ENCODE measurements at places on chromosomes 3 and 15.

DNA sequence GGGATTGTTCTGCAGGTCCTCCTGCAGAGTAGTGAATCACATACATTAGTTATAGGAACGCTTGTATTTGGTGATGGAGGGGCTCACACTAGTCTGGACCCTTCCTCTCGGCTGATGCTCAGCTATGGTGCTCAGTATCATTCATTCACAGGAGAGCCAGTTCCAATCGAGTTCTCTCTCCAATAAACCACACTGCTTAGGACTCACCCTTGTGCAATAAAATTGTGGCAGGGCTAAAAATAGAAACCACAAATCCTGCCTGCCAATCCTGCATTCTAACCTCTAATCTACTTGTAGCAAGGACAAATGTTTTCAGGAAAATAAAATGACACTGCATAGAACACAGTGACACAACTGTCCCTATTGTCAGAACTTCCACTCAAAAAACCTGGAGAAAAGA, 138.4 kb upstream of the TBL1XR1 start:
- DNase-seq = no peak

DNA sequence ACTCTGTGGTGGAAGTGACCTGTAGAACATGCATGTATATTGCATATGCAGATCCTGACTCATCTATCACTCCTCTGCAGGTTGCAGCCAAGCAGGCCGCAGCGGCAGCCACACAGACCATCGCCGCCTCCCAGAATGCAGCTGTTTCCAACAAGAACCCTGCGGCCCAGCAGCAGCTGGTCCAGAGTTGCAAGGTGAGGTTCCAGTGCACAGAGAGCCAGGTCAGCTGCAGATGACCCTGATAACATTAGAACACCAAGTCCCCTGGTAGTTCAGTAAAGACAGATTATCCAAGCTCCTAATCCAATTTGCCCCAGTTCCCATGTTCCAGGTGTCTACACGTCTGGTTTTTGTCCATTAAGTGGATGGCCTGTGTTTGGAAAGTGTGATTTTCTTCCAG, 325.1 kb upstream of the TPM1 start:
- no peak for DNase-seq

GRCh38 chr15:35696767-35697231, 150.8 kb upstream of the DPH6 start:
- no peak for DNase-seq

- no peak for DNase-seq
These were observed 6.2 kb downstream of the ALPK3 start for GRCh38 chr15:84823282-84823878.

GRCh38 chr15:50543556-50543955, 2.9 kb downstream of the USP50 start:
- no peak for DNase-seq
